Fibroblast of the aortic adventitia (primary cell): ENCODE measurements at places on chromosomes 2 and 18.
A peak's percentile ranks its signal among the peaks of the same experiment; 100 is the strongest.

DNA sequence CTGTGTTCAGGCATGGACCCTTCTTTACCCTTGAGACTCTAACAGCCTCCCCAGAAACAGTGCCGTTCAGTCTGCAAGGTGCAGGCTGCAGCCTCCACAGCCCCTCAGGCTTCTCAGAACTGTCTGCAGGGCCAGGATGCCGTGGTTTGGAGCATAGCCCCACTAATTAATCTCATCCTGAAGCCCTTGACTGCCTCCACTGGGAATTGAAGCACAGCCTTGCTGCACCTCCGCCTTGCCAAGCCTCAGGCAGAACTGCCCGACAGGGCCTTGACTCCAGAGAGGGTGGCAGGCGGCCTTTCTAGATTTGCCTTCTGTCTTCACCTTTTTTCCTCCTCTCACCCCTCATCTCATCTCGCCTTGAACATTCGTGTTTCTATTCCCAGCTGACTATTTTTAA lies 119.8 kb downstream of the NRP2 start:
- no peak for DNase-seq

GRCh38 chr2:173217116-173217840 lies 137.4 kb upstream of the CDCA7 start:
- no peak for DNase-seq

DNA sequence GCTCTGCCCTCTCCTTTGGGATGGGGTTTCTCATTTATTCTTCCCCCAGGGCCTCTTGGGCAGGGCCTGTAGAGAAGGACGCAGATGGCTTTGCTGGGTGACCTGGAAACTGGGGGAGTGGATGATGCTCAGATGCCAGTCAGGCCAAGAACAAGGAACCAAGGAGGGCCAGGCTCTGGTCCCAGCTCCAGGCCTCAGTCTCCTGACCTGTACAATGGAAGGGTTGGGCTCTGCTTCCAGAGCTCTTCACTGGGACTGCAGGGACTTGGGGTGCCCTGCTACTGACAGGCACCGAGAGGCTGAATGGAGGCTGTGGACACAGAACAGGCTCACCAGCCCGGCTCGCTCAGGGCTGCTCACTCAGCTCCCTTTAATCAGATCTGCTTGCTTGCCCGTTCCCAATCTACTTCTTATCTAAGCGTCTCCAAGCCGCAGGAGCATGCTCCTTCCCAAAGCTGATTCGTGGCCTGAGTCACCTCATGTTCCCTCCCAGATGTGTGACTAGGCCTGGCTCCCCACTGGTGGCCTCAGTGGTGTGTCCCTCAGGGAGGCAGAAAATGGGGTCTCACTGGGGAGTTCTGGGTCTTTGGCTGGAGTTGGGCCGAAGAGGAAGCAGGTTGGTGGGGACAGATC lies 82.6 kb upstream of the ODC1 start:
- DNase-seq, result no peak

- DNase-seq, result no peak
Observed at GRCh38 chr2:109686921-109687320, 72.8 kb downstream of the SOWAHC start.

DNA sequence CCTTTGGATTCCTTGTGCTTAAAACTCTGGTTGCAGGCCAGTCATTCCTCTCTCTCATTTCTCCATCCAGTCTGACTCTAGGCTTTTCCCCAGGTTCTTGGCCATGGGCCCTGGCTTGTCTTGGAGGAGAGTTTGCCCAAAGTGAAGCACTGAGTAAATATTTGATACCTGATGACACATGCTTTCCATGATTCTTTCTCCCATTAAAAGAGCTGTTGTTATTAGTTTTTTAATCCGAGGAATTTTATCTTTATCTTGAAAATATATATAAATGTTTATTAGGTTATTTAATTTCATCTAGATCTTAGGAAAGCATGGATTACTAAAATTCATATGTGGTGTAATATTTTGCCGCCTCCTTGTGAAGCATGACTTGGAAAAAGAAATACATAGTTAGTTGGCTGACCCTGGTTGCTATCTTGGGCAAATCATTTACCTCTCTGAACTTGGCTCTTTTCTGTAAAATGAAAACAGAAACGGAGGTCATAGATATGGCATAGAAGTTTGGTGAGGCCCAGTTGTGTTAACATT lies 650.1 kb downstream of the SLC4A3 start:
- peak; percentile 98 for DNase-seq

- no peak for DNase-seq
Observed at GRCh38 chr2:69490486-69490885, 53.3 kb upstream of the NFU1 start.

GRCh38 chr2:145739681-145740080 lies 1219.8 kb upstream of the ZEB2 start:
- DNase-seq, result no peak

GRCh38 chr2:66566726-66567399 lies 131.9 kb downstream of the MEIS1 start:
- no peak for DNase-seq

DNA sequence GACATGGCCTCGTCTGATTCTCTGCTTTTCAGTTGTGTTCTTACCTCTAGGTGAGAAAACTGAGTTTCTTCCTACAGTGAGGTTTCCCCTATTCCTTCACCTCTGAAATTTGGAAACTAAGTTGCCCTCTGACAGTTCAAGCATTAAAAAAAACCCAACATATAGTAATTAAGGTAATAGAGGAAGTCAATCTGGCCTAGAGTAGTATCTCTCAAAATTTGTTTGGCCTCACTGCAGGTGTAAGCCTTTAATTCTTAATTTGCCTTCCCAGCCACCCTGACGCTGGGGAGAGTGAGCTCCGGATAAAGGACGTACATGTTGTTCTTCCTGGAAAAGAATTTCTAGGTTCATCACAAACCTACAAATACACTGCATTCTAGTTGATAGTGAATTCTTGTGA lies 1.4 kb downstream of the CAD start:
- no peak for DNase-seq

DNA sequence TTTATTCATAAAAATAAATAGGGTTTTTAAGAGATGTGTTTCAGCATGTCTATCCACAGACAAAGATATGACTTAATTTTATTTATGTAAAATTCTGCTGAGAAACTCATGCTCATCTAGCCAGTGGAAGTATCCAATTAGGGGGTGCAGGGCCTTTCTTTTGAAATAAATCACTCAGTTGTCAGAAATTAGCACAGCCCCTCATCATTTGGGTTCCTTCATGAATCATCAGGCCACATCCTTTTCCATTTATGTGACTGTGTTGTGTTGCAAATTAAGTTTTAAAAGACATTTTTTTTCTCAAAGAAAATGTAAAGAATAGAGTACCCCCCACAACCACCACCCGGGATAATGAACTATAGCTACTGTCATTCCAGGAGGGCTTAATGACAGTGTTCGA lies 185.8 kb downstream of the NRP2 start:
- no peak for DNase-seq

DNA sequence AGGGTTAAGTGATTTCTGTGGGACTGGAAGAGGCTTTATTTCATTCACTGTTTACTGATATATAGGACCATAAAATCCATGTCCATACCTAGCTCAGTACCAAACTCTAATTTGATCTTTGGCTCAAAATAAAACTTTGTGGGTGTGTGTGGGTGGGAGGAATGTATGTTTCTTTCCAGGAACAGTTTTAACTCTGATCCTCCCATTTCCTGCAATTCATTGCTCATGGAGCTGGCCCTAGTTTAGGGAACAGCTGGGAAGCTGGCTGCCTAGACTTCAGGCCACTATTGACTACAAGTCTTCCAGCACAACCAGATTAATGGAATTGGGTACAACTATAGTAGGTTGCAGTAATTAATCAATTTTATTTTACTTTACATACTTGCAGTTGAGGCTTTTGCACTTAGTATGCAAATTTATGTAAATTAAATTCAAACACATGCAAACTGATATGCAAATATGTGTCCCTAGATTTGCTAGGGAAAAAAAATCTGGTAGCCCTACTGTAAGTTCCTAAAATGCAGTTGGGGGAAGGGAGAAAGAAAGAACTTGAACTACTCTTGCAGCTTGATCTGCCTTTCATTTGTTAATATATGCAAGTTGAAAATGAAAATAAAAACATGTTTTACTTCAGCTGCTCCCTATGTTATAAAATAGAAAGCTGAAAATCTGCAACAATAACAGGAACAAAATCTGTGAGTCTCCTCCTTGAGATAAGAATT lies 1070.3 kb upstream of the CELF4 start:
- DNase-seq, result no peak

- DNase-seq, result no peak
Observed at GRCh38 chr2:54787755-54788366, 64.4 kb downstream of the EML6 start.

DNA sequence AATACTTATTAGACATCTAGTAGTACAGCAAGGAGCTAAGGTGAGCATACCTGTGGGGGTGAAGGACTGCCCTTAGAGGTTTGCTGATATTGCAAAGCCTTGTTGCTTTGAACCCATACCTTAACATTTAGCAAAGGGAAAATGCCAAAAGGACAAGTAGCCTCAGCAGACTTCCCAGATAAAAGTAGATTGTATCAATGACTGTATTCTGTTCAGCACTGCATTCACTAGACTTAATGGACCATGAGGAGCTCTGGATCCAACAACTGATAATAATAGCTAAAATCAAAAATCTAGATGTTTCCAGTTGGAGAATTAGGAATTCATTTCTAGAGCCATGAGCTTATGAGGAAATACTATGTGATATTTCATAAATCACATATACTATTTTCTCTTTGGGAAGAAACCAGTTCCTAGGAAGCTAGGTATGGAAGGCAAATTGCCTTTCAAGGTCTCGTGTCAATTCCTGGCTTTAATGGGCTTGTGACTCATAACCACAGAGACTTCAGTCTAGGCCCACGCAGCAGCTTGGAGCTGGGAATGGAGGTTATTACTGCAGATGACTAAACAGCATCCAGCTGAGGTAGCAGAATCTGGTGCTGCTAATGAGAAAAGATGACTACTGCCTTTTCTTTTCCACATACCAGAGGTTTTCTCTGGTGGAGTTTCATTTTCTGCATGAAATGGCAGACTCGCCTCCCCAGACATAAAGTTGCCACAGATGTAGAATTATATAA lies 191.2 kb upstream of the NABP1 start:
- DNase-seq, result peak; percentile 93

- no peak for DNase-seq
Observed at GRCh38 chr18:73782405-73782804, 365.2 kb downstream of the FBXO15 start.

DNA sequence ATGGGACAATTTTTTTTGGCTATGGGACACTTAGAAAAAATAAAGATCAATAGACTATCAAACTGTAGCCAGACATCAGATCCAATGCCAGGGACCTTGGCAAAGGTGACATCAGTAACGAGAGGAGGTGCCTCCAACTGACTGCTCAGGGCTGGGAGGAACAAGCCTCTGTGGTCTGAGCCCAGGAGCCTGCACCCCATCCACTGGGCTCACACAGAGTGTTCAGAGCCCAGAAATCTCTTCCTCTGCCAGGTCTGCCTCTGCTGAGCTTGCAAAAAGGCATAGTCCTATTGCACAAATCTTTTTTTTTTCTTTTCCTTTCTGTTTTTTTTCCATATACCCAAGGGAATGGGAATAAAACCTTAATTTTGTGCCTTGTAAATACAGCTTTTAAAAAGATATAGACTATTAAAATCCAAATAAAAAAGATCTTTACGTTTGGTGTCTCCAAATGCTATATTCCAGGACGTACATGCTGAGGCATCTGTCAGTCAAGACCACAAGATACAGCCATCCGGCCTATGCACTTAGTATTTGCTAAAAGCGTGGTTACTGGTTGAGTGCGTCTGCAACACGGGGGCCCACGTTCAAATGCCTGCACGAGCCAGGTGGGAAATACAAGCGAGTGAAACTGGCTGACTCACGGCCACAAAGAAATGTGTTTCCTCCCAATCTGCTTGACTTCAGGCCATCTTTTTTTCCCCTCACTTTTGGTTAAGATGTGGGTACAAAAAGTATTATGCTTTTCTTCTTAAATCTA lies 7.8 kb upstream of the ARHGAP25 start:
- DNase-seq, result no peak

- no peak for DNase-seq
Observed at GRCh38 chr18:24702001-24702515, 241.6 kb downstream of the HRH4 start.

DNA sequence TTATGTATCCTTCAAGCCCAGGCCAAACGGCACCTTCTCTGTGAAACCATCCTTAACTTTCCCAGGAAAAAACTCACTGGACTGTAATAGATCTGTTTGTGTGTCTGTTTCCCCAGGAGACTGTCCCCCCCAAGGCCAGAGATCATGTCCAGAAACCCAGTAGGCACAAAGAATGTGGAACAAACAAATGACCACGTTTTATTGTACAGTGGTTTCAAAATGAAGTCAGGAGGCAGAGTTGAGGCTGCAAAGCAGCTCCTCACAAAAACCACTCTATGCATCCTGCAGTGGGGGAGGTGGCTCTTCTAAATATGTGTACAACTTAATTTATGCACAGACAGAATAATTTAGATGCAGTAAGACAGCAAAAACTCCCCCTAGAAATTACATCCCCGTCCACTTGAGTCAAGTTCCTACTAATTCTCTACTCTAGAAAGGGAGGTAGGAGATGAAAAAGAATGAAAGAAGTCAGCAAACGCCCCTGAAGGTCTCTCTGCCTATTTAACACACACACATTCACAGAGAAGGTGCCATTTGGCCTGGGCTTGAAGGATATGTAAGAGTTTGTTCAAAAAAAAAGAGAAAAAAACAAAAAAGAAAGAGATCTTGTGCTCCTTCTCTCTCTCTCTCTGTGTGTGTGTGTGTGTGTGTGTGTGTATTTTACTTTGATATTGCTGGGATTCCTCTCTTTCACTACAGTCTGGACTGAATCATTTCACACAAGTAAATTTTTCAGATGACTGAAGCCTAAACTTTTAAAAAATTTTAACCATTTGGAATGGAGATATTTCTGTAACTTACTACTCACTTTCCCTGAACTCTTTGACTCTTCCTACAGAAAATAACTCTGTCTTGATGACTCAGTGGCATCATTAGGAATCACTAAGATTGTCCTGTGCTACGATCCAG lies 19.5 kb downstream of the BCL2 start:
- DNase-seq, result no peak

GRCh38 chr2:232543928-232544631 lies 4.6 kb downstream of the CHRNG start:
- no peak for DNase-seq

DNA sequence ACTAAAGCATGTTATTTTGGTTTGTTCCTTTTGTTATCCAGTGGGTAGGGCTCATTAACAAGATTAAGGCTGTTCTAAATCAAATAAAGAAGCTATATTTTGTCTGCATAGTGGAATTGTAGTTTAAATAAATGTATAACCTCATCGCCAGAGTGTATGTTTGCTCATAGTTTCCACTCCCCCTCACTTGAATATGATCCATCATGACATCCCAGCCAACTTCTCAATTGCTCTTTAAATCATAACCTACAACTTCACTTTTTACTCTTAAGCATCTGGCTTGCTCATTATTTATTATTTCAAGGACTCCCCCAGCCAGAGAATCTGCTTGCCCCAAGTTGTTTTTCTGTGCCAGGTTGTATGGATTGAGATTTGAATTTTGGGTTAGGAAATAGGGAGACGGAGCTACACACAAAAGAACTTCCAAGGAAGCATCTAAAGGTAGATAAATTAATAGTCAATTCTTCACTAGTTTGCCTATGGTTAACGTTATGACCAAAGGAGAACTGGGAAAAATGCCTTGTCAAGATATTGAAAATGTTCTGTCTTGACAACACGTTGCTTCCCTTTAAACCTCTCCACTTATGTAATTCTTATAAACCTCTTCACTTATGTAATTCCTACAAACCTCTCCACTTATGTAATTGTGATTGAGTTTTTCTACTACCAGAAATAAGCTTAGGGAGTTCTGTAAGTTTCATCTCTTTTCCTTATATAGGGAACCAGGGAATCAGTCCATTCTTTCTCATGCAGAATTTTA lies 55.4 kb upstream of the UPP2 start:
- DNase-seq, result no peak

GRCh38 chr2:101790857-101791256 lies 93.3 kb downstream of the MAP4K4 start:
- DNase-seq, result peak; percentile 91
